ENCODE measurements at places on chromosomes 7 and 10.

- DNase-seq: no peak
These were observed 1080.9 kb upstream of the C7orf33 start for GRCh38 chr7:147509541-147510200.

DNA sequence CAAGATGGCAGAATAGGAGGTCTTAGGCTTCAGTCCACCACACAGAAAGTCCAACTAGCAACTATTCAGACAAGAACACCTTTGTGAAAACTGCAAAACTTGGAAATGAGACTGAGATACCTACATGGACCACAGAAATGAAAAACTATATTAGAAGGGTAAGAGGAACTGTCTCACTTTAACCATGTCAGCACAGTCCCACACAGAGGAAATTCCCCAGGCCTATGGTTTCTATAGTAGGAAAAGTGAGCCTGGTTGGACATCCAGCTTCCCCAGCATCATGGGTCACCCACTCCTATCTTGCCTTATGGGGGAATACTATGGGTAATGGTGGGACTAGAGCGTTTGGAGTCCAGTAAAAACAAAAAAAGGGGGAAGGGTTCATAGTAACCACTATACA, 38.8 kb upstream of the CDK6 start:
- DNase-seq: no peak

DNA sequence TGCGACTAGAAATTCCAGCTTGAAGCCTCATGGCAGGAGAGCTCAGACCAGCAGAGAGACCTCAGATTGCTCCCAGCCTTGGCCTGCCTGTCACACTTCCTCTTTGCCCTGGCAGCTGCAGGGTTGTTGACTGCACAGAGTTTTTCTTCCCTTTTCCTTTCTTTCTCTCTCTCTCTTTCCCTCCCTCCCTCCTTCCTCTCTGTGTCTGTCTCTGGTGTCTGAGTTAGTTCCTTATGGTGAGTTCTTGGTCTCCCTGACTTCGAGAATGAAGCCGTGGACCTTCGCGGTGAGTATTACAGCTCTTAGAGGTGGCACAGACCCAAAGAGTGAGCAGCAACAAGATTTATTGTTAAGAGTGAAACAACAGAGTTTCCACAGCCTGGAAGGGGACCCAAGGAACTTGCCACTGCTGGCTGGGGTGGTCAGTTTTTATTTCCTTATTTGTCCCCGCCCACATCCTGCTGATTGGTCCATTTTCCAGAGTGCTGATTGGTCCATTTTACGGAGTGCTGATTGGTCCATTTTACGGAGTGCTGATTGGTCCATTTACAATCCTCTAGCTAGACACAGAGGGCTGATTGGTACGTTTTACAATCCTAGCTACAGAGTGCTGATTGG, 266.3 kb downstream of the RPS24 start:
- no peak for DNase-seq

DNA sequence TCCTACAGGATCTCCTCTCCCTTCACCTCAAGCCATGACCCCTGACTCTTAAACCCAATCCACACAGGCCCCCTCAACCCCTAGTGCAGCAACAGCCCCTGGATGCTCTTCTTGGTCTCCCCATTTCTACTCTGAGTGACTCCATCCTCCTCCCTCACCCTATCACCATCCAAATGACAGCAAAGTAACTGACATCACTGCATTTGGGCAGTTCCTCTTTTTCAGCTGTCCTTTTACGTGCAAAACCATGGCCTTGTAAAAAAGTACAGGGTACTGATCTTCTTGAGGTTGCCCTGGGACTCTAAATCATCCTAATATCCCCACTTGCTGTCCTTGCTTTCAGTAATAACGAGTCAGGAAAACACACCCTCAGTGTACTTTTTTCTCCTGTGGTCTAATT, 454.9 kb downstream of the ADRA2A start:
- no peak for DNase-seq

All from mammary epithelial cell (primary cell).